ENCODE measurements at places on chromosomes 6 and 20. TPM values are rescaled to one million over a fixed set of nuclear protein-coding genes. Genes with fewer than 3 reads are reported as not detected.

Gene POM121L2
- polyA plus RNA-seq, result not detected

GRCh38 chr6:69044534-69044933 lies 409.5 kb downstream of the ADGRB3 start:
- no peaks in the 10 kb centered on the region for H3K27me3 ChIP-seq
- H3K4me3 ChIP-seq, result no peak overlapping the region
- no peak for DNase-seq
- H3K27ac ChIP-seq, result no peak overlapping the region
- H3K36me3 ChIP-seq, result no peaks in the 10 kb centered on the region
- no peaks in the 10 kb centered on the region for H3K4me1 ChIP-seq

Gene OR2H2
- polyA plus RNA-seq, result under 0.01 TPM

DNA sequence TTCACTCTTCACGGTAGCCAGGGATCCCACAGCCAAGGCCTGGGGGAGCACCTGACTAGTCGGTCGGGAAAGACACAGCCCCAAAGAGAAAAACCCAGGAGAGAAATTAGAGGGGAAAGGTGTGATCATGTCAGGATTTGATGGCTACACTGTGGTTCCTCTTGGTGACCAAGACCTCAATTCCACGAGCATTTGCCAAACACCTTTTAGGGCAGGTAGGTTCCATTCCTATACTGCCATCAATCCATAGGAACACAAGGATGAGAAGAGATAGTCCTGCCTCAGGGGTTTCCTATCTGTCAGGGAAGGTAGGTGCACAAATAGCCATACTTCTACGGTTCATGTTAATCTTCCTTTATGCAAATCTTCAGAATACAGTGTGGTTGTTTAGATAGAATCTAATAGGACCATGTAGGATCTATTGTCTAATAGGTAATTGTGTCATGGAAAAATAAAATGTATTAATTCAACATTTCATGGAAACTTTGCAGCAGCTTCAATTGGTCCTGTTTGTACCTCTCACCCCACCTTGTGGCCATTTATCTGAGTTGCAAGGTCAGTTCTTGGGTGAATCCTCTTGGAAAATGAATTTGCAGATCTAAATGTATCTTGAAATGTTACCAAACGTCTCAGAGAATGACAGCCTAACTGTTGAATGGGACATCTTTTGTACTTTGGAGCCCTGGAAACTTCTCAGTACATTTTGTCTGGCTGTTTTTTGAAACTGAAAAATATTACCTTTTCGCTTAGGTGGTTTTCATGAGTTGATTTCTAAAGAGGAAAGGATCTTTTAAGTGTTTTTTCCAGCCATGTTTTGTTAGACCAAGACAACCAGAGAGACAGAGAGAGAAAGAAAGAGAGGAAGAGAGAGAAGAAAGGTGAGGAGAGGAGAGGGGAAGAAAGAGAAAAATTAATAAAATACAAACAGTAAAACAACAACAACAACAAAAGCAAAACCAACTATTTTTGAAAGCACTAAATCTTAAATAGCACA lies 33.7 kb upstream of the IYD start:
- no peaks in the 10 kb centered on the region for H3K4me1 ChIP-seq
- peaks cover 3% of the 10 kb centered on the region for H3K27me3 ChIP-seq
- H3K4me3 ChIP-seq, result no peak overlapping the region
- no peaks in the 10 kb centered on the region for H3K36me3 ChIP-seq

DNA sequence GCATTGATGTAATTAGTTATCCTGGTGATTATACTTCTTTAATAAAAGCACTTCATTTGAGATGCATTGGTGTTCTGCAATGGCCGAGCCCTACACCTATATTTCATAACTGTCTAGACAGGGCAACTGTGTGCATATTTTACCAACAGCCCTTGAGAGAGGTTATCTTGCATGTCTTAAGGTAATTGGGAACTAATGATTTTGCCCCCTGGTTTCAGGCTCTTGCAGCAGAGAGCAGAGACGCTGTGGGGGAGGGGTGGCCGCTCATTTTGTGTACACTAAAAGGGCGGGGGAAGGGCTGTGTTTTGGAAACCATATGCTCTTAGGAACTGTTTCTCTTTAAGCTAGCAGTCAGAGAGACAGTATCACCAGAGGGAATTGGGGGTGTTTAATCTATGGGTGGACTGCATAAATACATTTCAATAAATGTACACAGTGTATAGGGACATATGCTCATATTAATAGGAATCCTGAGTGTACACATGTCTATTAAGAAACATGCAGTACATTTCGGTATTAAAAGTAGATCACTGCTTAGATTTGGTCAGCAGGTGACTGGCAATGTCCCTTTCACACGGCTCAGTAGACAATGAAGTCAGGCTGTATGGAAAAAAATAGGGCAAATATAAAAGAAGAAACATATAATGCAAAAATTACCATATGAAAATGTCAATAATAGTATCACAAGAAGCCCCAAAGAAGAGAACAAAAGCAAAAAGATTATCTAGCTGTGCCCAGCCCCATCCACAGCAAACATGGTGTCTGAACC lies 402.9 kb upstream of the CITED2 start:
- no peaks in the 10 kb centered on the region for H3K4me1 ChIP-seq
- H3K36me3 ChIP-seq, result no peaks in the 10 kb centered on the region
- H3K4me3 ChIP-seq, result no peak overlapping the region
- no peak for DNase-seq

DNA sequence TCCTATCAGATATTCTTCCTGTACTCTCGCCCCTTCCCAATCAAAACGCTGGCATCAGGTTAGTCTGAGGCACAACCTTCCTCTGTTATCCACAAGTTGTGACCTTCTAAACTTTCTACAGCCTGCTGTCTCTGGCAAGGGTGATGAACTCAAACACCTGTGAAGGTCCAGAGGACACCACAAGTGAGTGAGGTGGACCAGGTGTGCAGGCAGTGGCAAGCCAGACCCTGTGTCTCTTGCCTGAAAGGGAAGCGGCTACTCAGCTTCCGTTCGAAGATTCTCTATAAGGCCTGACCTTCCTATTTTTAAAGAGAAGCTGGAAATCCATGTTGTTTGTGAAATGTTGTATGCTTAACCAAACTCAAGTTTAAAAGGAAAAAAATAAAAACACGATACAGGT lies 36.8 kb downstream of the GCM1 start:
- H3K27me3 ChIP-seq, result no peaks in the 10 kb centered on the region
- no peak overlapping the region for H3K27ac ChIP-seq
- H3K4me1 ChIP-seq, result no peaks in the 10 kb centered on the region
- no peak overlapping the region for H3K4me3 ChIP-seq
- H3K36me3 ChIP-seq, result no peaks in the 10 kb centered on the region
- no peak for DNase-seq

GRCh38 chr6:160139420-160139851 lies 17.8 kb downstream of the SLC22A1 start:
- DNase-seq, result no peak
- H3K4me1 ChIP-seq, result no peaks in the 10 kb centered on the region
- no peak overlapping the region for H3K4me3 ChIP-seq
- H3K27me3 ChIP-seq, result no peaks in the 10 kb centered on the region
- no peaks in the 10 kb centered on the region for H3K36me3 ChIP-seq

Gene TUBB2B
- polyA plus RNA-seq, result 4.3 TPM

DNA sequence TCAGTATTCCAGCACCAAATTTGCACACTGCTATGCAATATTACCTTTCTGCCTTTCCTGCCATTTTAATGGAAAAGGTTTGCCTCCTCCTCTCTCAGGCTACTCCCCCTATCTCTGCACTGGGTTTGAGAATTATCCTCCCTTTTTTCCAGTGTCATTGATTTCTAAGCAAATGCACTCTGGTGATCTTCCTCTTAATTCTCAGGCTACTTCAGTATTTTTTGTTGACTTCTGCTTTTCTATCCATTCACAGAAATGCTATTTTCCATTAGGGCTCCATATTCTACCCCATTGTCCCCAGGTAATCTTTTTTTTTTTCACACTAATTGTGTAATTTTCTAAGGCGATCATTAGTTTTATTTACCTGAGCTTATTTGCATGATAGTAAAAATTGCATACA lies 144.0 kb downstream of the GJA1 start:
- H3K36me3 ChIP-seq, result no peaks in the 10 kb centered on the region
- H3K4me3 ChIP-seq, result no peak overlapping the region
- no peaks in the 10 kb centered on the region for H3K27me3 ChIP-seq
- no peak for DNase-seq
- no peaks in the 10 kb centered on the region for H3K4me1 ChIP-seq

Gene DEFB113
- polyA plus RNA-seq, result not detected

Gene RNF39
- polyA plus RNA-seq, result 2.0 TPM

Gene PLA2G7
- 26.1 TPM for polyA plus RNA-seq

GRCh38 chr6:137013738-137014602 lies 30.8 kb downstream of the IL20RA start:
- H3K36me3 ChIP-seq, result no peaks in the 10 kb centered on the region
- H3K27ac ChIP-seq, result no peak overlapping the region
- H3K4me3 ChIP-seq, result no peak overlapping the region
- no peak for DNase-seq

- H3K36me3 ChIP-seq, result no peaks in the 10 kb centered on the region
- no peak overlapping the region for H3K27ac ChIP-seq
- no peaks in the 10 kb centered on the region for H3K27me3 ChIP-seq
- H3K4me1 ChIP-seq, result no peaks in the 10 kb centered on the region
- DNase-seq, result no peak
These were observed 10.1 kb downstream of the NAA20 start for GRCh38 chr20:20027284-20027683.

GRCh38 chr6:132359886-132360285 lies 41.4 kb downstream of the MOXD1 start:
- no peak for DNase-seq
- H3K4me1 ChIP-seq, result peaks cover 2% of the 10 kb centered on the region
- H3K27ac ChIP-seq, result no peak overlapping the region

DNA sequence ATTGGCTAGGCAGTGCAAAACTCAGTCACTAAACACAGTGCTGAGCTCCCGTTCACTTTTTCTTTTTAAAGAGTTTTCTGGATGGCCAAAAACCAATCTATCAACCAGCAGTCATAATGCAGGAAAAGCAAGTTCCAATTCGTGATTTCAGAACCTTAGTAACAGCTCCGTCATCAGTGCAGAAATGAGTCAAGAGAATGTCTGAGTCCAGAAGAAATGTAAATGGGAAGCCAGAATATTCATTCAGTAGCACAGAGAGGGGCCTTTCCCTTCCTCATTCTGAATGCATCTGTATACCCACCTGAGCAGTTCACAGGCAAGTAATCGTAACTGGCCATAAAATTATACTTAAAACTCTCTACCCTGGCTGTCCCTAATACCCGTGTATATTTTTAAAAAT lies 20.4 kb downstream of the HUS1B start:
- no peak overlapping the region for H3K4me3 ChIP-seq
- H3K27me3 ChIP-seq, result no peaks in the 10 kb centered on the region
- DNase-seq, result no peak
- H3K4me1 ChIP-seq, result no peaks in the 10 kb centered on the region
- H3K27ac ChIP-seq, result no peak overlapping the region

DNA sequence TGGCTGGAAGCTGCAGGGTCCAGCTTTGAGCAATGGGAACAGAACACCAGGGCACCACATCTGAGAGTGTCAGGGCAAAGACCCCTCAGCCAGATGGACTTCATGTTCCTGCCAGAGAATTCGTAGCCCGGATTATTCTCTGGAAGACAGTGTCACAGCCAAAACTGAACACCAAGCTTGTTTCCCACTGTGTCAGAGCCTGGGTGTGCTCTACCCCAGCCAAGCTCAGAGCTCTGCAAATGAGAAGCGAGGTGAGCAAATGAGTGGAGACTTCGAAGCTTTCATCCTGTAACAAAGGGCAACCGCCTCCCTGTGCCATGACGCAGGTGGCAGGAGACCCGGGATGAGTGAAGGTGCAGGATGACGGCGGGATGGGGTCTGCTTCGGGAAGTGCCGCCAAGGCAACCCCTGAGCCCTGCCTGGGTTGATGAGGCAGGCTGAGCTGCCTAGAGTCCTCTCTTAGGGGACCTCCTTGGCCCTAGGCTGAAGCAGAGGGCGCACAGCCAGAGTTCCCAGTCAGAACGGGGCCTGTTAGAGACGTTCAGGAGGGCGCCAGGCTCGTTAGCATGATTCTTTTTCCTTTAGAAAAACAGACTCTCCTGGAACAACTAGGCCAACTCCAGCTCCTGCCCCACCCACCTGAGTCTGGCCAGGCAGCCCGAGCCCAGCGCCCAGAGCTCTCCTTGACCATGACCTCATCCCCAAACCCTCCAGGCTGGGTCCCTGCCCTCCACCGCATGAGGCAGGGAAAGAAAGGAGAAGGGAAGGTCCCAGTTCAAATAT lies 187.7 kb downstream of the SOD2 start:
- H3K27ac ChIP-seq, result no peak overlapping the region
- no peak overlapping the region for H3K4me3 ChIP-seq
- no peak for DNase-seq
- H3K4me1 ChIP-seq, result no peaks in the 10 kb centered on the region
- no peaks in the 10 kb centered on the region for H3K27me3 ChIP-seq

- no peak for DNase-seq
- H3K27ac ChIP-seq, result no peak overlapping the region
- no peaks in the 10 kb centered on the region for H3K4me1 ChIP-seq
These were observed 7.2 kb downstream of the SSTR4 start for GRCh38 chr20:23042270-23042669.

- no peak overlapping the region for H3K4me3 ChIP-seq
- no peak overlapping the region for H3K27ac ChIP-seq
- H3K27me3 ChIP-seq, result no peaks in the 10 kb centered on the region
- H3K36me3 ChIP-seq, result no peaks in the 10 kb centered on the region
These were observed 98.6 kb downstream of the EYA4 start for GRCh38 chr6:133339543-133340384.

Gene RNF182
- polyA plus RNA-seq, result 1.4 TPM

Gene RIPPLY2
- polyA plus RNA-seq, result 0.23 TPM

Gene COL11A2
- 5.5 TPM for polyA plus RNA-seq

DNA sequence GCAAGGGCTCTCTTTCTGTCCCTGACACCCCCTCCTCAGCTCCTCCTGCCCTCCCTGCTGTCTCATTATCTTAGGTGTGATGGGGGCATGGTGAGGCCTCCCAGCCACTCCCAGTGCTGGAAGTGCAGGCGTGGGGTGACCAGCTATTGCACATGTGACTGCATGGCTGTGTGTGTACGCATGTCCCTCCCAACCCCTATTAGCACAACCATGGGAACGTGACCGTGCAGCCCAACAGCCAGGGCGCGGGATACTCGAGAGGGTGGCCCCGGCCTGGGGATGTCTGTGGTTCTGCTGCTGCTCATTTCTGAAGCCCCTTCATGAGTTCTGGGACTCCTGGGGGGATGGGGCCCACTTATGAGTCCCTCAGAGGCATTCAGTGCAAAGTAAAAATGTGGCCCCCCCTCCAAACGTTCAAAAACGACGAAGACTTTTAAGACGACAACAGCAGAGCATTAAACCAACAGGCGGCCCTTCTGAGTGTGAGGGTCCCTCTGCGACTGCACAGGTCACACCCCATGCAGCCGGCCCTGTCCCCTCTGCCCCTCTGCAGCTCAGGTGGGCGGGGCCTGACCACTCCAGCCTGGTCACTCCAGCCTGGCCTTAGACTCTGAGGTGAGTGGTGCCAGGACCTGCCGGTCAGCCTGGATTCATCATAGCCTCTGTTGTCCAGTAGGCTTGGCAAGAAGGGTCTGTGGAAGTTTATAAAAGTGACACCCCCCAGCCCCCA lies 51.1 kb downstream of the RBM38 start:
- no peaks in the 10 kb centered on the region for H3K36me3 ChIP-seq
- DNase-seq, result no peak
- no peaks in the 10 kb centered on the region for H3K4me1 ChIP-seq
- H3K4me3 ChIP-seq, result no peak overlapping the region
- H3K27me3 ChIP-seq, result no peaks in the 10 kb centered on the region

Measured in thymus (tissue), 14 donors.